ENCODE measurements at places on chromosomes 5 and 9.

DNA sequence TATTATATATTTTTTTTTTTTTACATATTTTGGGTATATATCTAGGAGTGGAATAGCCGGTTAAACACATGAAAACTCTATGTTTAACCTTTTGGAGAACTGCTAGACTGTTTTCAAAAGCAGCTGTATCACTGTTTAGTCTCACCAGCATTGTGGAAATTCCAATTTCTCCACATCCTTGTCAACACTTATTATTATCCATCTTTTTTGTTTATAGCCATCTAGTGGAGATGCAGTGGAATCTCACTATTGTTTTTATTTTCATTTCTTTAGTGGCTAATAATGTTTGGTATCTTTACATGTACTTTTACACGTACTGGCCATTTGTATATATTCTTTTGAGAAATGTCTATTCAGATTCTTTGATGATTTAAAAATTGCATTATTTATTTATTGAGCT lies 22.7 kb upstream of the CCDC180 start:
- no peak for DNase-seq

GRCh38 chr5:40605295-40605958 lies 74.3 kb upstream of the PTGER4 start:
- no peak for DNase-seq

DNA sequence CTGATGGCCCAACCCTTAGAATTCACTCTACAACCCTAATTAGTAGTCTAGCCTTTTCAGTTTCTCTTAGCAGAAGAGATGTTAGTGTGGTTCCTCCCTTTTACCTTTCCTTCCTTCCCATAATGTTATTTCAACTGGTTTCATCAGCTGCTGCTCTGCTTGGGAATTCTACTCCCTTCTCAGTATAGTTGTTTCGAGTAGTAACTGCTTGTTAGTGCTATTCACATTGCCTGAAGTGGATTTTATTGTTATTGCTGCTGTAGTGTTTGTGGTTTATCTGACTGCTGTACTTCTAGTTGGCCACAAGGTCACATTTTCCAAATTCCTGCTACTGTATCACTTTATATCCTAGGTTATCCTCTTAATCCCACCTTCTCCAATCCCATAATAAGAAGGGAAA lies 29.7 kb downstream of the SMIM15 start:
- DNase-seq: no peak

- DNase-seq: no peak
Observed at GRCh38 chr5:149452007-149452664, 73.0 kb upstream of the IL17B start.

DNA sequence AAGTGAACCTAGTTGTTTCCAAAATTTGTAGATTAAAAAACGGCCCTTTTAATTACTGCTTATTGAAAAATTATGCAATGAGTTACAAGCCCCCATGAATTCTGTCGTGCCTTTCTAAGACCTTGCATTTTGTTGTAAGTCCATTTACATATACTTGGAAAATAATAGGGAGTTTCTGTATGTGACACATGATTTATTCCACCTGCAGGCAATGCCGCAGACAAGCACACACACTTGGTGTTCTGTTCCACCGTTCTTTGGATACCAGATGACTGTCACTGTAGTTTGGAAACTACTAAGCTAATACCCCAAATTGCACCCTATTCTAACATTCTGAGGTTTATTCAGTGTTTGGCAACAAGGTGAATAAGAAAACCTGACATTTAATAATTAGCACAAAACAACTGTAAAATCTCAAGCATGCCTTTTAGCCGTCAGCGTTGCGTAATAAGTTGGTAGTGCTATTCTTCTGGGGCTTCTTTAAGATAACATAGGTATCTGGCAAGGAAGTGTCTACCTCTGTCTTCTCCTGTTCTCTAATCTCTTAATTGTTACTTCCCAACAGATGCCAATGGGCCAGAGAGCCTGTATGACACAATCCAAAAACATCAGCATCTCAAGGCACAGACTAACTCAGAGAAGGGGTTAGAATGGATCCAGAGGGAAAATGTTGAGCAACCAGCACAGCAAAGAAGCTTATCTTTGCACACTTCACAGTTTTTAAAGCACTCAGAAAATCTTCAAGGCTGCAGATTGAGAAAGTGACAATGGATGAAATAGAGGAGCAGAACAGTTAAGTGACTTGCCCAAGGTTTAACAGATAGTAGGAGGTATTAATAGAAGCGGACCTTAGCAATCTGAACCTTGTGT lies 48.2 kb upstream of the DPYSL3 start:
- DNase-seq: no peak

GRCh38 chr5:167764641-167765289 lies 526.7 kb upstream of the WWC1 start:
- DNase-seq: no peak

- no peak for DNase-seq
Observed at GRCh38 chr9:133151041-133151440, 12.7 kb downstream of the GBGT1 start.

DNA sequence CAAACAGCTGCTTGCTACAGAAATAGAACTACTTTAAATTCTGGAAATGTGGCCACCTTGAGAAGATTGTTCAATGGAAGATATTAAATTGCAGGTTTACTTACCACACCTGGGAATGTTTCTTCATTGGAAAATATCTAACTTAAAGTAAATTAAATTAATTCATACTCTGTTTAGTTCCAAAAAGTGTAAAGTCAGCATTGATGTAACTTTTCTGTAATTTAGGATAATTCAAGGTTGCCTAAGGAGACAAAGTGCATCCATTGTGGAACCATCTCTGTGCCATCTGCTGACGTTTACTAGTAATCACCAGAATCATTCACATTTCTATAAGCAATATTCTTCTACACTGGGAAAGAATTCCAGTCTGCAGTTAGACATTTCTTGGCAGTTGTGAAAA lies 53.0 kb downstream of the FAM170A start:
- DNase-seq: no peak

DNA sequence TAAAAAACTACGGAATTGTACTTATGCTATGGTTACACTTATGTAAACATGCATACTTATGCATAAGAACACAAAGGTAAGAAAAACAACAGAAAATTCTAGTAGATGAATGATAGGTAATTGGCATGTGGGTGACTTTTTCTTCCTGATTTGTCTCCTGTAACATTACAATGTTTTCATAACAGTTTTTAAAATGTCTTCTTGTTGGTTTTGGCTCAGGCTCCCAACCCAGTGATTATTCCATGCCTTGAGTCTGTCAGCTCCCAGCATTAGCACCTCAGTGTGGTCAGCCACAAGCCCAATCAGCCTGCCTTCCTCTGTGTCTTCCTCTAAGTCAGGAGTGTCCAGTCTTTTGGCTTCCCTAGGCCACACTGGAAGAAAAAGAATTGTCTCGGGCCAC lies 7.9 kb upstream of the FOXE1 start:
- no peak for DNase-seq

- no peak for DNase-seq
Observed at GRCh38 chr9:124212381-124213050, 45.2 kb upstream of the NEK6 start.

GRCh38 chr5:80103371-80103770 lies 68.2 kb downstream of the THBS4 start:
- DNase-seq: no peak

GRCh38 chr5:155313518-155313917 lies 300.0 kb downstream of the KIF4B start:
- DNase-seq: no peak

- DNase-seq: no peak
Observed at GRCh38 chr9:75452512-75452911, 364.2 kb downstream of the OSTF1 start.

- no peak for DNase-seq
Observed at GRCh38 chr5:167254132-167254531, 1037.3 kb upstream of the WWC1 start.

DNA sequence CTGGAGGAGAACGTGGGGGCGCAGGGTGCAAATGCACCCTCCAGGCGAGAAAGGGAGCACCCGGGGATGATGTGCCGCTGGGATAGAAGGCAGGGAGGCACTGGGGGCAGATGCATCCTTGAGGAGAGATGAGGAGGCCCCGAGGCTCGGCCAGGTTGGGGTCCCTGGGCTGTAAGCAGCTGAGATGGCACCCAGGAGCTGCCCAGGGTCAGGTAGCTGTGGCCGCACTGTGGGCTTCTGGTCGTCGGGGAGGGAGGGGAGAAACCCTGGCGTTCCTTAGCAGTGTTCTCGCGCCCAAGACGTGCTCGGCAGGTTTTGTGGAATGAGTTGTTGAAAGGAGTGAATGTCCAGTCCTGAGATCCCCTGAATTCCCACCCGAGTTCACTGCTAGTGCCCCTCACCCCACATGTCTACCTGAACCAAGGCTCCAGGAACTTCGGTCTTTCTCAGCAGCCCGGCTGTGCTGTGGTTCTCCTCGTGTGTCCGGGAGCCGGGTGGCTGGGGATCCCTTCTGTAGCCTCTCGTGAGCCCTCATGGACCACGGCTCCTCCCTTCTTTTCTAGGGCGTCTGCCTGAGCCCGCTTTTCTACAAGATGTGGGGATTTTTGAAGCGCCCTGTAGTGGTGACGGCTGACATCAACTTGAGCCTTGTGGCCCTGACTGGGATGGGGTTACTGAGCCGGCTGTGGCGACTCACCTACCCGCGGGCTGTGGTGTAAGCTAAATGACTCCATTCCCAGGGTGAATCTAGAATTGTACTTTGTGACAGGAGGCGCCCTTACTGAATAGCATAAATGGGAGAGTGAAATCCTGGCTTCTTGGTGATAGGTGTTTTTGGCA lies 1.1 kb downstream of the POMT1 start:
- no peak for DNase-seq

DNA sequence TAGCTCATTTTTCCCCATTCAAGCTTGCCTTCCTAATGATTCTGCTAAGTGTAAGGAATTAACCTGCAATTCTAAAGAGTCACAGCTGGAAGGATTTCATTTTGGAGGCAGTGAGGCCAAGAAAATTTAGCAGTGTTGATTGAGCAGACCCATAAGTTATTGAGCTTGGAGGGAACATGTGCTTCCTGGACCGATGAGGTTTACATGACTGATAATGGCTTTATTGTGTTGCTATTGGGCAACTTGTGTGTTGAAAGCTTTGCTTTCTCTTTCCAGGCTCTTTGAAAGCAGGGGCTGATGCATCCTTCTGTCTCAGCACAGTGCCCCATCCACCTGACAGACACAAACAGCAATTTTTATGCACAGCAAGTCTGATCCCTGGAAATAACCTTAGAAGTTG lies 398.9 kb upstream of the PCSK5 start:
- DNase-seq: no peak

DNA sequence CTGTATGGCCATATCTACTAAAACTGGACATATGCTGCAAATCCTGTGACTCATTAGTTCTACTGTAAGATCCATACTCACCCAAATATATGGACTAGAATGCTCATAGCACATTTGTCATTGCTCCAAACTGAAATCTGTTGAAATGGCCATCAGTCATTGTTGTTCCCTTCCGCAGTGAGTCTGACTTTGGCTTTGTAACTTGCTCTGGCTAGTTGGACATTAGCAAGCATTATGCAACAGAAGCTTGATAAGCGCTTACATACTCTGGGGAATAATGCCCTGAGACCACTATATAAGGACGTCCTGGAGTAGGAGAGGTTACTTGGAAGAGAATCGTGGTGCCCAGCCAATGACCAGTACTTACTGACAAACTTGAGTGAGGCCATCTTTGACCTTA lies 9.0 kb downstream of the KIAA1958 start:
- no peak for DNase-seq

- DNase-seq: no peak
Observed at GRCh38 chr5:149765932-149766331, 35.8 kb downstream of the PPARGC1B start.

- DNase-seq: no peak
Observed at GRCh38 chr9:111514967-111515366, 10.0 kb upstream of the ZNF483 start.

DNA sequence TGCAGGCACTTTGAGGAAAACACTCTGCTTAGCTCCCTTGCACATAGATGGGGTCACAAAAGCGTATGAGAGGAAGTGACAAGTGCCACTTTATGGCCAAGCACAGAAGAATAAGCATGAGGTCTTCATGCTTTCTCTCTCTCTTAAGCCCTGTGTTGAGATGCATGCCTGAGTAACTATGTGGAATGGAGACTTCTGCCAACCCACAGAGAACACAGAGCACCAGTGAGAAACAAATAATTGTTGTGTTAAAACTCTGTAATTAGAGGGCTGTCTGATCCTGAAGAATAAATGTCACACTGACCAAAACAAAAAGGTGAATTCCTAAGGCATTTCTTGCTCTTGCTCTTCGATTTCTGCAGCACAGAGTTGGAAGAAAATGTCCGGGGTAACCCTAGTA lies 488.5 kb downstream of the CTNND2 start:
- DNase-seq: no peak

DNA sequence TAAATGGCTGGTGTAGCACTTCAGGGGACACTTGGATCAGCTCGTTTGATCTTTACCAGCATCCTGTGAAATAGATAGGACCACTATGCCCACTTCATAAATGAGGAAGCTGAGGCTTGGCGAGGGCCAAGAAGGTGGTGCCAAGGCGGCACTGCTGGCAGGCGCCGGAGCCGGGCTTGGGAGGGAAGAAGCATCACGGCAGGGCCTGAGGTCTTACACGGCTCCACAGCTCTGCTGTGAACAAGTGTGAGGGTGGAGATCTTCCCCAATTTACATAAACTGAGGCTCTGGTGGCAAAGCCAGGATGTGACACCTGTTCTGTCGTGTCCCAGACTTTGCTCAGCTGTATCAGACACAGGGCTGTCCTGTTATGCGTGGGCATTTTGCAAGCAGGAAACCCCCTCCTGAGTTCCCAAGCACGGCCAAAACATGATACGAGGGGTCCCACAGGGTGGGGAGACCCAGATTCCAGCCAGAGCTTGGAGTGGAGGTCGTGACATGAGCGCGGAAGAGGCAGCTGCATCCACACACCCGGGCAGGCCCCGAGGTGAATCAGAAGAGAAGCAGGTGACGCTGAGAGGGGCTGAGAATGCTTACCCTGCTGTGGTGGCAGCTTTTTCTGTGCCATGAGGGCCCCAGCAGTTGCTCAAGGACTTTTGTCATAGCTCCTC lies 117.5 kb upstream of the BOD1 start:
- no peak for DNase-seq

- no peak for DNase-seq
Observed at GRCh38 chr9:14221558-14221957, 92.4 kb downstream of the NFIB start.

DNA sequence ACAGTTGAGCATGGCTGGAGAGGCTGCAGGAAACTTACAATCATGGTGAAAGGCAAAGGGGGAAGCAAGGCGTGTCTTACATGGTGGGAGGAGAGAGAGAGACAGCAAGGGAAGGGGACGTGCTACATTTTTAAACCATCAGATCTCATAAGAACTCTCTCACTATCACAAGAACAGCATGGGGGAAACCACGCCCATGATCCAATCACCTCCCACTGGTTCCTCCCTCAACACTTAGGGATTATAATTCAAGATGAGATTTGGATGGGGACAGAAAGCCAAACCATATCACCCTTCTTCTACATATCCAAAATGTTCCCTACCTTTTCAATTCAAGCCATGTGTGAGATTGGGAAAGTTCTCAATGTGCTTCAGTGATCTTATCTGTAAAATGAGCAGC lies 22.9 kb upstream of the GLRX start:
- no peak for DNase-seq

Data from substantia nigra (tissue), 51 donors.